Skin of body (tissue), 3 donors: ENCODE measurements at places on chromosomes 5 and 9. TPM values are rescaled to one million over a fixed set of nuclear protein-coding genes. Genes with fewer than 3 reads are reported as not detected.

Gene CTNND2
- 1.4 TPM for total RNA-seq

Gene STXBP1
- total RNA-seq = 15.2 TPM

Gene PIGO
- total RNA-seq = 10.0 TPM

Gene ARHGEF28
- 19.2 TPM for total RNA-seq

Gene ORM2
- 0.79 TPM for total RNA-seq

DNA sequence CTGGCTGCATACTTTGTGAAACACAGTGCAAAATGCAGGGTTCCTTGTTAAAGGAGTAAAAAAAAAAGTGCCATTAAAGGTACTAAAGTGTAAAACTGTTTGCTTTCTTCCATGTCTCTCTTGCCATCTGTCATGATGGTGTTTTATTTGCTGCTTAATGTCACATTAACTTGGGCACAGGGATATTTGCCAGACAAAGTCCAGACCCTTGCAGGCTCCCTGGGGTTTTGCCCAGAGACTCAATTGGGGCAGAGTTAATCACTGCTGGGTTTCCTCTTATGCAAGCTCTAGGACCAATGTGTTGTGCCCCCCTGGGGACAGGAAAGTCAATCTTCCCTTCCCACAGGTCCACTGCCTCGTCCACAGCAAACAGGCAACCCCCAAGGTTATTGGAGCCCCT, 274.3 kb upstream of the SGCD start:
- no peak for DNase-seq

- DNase-seq = no peak
Measured at GRCh38 chr5:172048170-172048422, 41.7 kb upstream of the FBXW11 start.

DNA sequence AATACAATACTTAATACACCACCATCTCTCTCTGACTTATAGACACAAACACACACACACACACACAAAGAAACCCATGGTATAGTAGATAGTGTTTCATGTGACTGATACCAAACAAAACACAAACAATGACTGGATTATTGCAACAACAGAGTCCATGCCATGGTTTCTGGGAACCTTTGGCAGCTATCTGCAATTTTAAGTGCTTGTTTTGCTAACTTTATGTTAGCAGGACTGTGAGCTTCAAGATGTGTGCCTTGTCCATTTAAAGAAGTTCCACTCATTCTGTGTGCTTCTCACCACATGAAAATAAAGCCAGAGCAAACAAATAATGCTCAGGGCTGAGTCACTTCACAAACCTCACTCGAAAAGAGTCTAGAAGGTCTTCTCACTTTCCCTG, 15.1 kb upstream of the LURAP1L start:
- DNase-seq = no peak

DNA sequence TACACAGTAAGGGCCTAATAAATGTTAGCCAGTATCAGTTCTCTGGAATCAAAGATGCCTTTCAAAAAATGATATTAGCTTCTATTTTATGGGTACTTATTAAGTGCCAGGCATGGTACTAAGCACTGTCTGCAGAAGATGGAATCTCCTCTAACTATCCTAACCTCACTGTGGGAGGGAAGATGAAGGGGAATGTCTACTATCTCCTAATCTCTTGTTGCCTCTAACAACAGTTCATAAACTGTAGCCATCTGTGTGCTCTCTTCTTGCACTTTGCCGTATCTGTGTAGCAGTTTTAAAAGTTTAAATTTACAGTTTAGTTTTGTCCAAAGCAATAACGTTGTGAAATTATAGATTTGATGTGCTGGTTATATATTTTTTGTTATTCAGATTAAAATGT, 99.6 kb upstream of the CCDC112 start:
- DNase-seq = no peak

GRCh38 chr5:14954616-14955343, 83.2 kb upstream of the ANKH start:
- DNase-seq = no peak

DNA sequence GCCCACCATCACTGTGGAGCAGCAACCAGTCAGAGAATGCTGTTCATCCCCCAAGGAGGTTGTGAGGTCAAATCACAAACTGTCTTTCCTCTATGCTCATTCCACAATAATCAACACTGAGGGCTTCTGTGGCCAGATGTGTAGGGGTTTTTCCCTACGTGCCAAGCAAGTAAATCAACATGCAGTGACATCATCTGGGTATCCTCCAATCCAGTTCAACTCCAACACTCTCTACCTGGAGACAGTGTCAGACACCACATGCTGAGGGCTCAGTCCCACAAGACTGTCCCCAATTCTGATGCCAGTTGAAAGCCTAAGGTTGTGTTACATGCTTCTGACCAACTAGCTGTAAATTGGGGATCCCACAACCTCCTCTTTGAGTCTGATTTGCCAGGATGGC, 57.3 kb upstream of the DMRT1 start:
- no peak for DNase-seq

GRCh38 chr5:157390551-157391297, 69.3 kb upstream of the NIPAL4 start:
- no peak for DNase-seq

DNA sequence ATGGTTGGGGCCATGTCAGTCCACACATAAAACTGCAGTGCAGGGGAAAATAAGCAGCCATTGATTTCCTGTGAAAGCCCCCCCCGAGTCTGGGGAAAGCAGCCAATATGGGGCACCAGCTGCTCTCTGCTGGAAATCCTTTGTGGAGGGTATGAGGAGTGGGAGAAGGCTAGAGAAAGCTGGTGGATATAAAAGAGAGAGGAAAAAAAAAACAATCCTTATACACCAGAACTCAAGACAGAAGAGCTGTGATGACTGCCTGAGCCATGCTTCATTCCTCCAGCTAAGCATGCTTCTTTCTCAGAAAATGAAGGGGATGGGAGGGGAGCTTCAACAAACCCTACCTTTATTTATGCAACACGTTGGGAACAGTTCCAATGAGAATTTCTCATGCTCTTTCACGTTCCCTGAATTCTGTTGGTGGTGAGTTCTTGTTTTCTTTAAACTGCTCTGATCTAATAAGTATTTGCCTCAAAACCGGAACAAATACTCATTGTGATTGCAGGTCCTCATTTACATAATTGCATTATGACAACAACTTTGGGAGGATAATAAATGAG, 688.0 kb upstream of the SEMA6A start:
- no peak for DNase-seq

DNA sequence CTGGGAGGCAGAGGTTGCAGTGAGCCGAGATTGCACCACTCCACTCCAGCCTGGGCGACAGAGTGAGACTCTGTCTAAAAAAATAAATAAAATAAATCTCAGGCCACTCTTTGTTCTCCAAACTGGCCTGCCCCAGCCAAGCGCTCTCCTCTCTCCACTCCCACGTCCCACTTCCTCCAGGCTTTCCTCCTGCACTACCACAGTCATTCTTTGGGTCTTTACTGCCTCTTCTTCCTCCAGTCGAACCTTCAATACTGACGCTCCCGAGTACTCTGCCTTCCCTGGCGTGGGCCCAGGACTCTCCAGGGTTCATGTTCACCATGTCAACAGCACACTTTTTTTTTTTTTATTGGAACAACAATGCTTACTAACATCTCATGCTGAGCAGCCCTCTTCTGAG, 23.9 kb downstream of the RNF130 start:
- DNase-seq = no peak
